Urinary bladder (tissue), 4 donors: ENCODE measurements at places on chromosomes 4 and X. TPM values are rescaled to one million over a fixed set of nuclear protein-coding genes. Genes with fewer than 3 reads are reported as not detected.

Gene CDKL5
- 3.0 TPM for polyA plus RNA-seq

Gene DIPK2B
- polyA plus RNA-seq, result 12.8 TPM

Gene GPRIN3
- polyA plus RNA-seq, result 0.66 TPM

- DNase-seq, result no peak
Measured at GRCh38 chr4:160835789-160836188, 1328.0 kb downstream of the FSTL5 start.

DNA sequence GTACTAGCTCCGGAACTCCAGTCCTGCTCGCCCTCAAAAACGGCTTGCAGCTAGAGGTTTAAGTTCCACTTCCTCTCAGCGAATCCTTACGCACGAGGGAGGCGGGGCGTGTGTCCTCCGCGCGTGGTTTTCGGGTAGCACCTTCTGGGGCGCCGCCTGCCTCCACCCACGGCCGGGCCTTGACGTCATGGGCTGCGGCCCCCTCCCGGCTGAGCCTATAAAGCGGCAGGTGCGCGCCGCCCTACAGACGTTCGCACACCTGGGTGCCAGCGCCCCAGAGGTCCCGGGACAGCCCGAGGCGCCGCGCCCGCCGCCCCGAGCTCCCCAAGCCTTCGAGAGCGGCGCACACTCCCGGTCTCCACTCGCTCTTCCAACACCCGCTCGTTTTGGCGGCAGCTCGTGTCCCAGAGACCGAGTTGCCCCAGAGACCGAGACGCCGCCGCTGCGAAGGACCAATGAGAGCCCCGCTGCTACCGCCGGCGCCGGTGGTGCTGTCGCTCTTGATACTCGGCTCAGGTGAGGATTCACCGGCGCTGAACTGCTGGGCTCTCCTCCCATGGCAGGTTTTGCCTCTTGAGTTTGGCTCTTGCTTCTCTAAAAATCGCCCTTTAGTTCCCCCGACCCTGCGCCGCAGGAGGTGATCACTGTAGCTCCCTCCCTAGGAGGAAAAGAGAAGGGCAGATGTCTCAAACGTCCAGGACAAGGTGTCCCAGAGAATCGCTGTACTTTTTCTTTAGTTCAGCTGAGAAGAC is at the start of gene AREG:
Gene AREG (plus strand): TSS at position 246 of the 752 bp plus-strand sequence. CDS start 210 bp downstream, at position 456.
- DNase-seq, result no peak

- DNase-seq, result no peak
Measured at GRCh38 chr4:115418635-115419396, 305.4 kb upstream of the NDST4 start.

DNA sequence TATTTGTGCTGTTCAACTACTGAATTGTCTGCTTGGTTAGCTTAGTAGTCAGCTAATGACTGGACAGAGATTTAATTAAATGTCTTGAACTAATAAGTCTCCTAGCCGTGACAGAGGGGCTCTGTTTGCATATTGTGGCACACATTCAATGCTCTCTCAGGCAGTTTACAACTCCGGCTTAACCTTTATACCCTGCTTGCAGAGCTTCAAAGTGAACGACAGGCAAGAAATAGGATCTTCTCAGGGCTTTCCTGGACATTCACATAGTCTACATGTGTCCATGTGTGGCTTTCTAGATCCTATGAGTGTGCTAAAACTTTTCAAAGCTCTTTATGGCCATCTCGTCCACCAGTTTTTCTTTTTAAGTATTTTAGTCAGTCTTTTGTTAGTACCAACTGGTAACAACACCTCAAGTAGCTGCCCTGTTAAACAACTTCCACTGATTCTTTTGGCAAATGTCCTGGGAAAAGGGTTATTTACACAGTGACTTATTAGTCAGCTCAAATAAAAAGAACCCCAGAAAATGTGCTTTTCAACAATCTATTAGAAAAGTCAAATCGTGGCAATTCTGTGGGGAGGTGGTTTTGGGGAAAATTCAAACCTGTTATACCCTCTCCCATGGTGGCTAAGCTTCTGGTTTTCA is 28.6 kb downstream of the OR13H1 start:
- no peak for DNase-seq

DNA sequence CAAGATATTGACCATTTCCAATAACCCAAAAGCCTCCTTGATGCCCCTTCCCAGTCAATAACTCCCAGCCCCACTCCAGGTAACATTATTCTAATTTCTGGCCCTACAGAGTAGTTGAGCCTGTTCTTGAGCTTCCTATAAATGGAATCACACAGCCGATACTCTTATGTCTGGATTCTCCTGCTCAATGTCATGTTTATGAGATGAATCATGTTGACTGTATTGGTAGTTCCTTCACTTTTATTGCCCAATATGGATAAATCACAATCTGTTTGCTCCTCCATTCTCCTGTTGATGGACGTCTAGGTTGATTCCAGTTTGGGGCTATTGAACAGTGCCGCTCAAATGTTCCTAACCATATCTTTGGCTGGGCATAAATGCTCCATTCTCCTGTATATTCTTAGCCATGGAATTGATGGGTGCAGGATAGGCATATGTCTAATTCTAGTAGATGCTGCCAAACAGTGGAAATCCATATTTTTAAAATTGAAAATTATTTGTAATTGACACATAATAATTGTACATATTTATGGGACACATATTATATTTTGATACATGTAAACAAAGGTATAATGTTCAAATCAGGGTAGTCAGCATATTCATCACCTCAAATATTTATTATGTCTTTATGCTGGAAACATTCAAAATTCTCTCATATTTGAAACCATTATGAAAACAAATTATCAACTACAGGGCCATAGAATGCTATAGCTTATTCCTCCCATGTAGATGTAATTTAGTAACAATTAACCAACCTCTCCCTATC is 40.5 kb upstream of the SLC2A9 start:
- DNase-seq, result no peak

DNA sequence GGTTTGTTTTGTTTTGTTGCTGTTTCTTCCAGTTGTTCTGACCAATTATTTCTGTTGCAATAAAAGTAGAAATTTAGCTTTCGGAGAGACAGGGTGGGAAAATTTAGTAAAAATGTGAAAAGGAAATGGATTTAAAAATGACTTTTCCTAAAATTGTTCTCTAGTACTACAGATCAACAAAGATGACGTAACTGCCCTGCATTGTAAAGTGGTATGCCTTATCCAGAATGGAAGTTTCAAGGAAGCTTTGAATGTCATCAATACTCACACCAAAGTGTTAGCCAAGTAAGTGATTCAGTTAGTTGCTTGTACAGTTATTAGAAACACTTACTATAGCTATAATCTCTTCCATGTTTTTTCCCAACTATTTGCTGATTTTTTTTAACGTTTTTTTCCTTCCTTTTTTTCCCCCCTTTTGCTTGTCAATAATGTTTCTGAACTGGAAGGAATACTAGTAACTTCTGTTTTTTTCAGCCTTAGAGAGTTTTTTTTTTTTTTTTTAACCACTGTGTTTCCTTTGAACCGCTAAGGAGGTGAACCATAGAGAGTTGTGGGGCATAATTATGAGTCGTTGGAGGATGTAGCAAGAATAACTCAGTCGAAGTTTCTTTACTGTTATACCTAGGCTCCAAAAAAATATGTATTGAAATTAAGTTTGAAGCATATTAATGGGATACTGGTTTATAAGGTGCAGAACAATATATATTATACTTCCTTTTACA is 2.2 kb downstream of the SRP72 start:
- DNase-seq, result no peak

DNA sequence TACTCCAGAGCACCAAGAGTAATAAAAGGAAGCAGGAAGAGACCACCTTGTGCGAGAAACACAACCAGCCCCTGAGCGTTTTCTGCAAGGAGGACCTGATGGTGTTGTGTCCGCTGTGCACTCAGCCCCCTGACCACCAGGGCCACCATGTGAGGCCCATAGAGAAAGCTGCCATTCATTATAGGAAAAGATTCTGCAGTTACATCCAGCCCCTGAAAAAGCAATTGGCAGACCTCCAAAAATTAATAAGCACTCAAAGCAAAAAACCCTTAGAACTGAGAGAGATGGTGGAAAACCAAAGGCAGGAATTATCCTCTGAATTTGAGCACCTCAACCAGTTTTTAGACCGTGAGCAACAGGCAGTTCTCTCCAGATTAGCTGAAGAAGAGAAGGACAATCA is 5.7 kb downstream of the TRIM75 start:
- DNase-seq, result no peak

DNA sequence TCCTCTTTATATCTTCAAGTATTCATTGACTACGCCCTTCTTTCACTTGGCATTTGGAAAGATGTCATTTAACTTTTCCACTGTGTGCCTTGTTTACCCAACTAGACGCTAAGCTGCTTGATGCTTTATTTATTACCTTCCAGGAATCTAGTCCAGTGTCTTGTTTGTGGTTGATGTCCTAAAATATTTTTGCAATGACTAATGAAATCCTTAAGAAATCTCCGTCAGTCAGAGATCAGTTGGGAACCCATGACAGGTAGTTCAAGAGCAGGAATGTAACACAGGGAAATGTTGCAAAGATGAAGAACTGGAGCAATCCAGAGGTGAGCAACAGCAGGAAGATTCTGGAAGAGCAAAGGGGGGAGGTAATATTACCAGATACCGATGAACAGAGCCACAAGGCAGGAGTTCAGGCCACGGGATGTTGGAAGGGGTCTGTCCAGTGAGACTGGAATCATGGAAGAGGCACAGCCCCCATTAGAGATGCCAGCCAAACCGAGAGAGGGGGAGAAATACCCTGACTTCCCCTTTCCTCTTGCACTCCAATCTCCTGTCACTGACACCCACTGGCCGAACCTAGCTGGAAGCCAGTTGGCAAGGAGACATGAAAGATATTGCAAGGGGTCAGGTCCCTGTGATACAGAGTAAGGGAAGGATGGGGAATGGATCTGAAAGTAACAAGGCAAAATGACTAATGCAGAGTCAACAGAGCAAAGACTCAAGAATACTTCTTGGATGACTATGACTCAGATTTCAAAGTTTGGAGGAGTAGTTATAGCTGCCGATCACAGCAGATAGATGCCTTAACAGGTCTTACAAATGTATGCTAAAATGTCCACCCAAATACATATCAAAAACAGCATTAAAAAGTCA is 62.7 kb upstream of the PHKA2 start:
- no peak for DNase-seq

DNA sequence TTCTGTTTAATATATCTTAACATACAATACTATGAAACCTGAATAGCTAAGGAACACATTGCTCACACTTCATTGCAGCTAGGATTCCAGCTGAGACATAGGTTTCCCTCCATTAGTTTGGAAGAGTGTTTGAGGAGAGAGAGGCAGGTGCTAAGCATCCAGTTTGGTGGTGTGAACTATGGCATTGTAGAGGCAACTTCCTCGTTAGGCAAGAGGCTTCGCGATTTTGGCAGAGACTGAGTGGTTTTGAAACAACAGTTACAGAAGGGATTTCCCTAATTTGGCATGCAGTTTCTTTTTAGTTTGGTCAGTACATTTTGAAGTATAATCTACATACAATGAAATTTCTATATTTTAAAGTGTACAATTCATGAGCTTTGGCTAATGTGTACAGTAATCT is 117.1 kb upstream of the BMP3 start:
- DNase-seq, result no peak

DNA sequence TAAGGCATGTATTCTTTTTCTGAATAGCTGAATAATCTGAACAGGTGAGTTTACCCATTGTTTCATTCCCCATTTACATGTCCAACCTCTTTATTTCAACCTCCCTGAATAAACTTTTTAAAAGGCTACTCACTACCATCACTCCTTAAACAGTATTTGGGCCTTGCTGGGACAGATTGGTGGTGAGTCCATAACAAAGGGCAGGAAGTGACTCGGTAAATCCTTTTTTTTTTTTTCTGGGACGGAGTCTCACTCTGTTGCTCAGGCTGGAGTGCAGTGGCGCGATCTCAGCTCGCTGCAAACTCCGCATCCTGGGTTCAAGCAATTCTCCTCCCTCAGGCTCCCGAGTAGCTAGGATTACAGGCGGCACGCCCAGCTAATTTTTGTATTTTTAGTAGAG is 23.4 kb upstream of the SEC24B start:
- DNase-seq, result no peak
